Colonic mucosa (tissue), 4 donors: ENCODE measurements at places on chromosomes 2 and 18. TPM values are rescaled to one million over a fixed set of nuclear protein-coding genes. Genes with fewer than 3 reads are reported as not detected.

Gene XPO1
- 152 TPM for total RNA-seq

GRCh38 chr18:79798346-79798998 lies 734 bp downstream of the KCNG2 start:
- no peaks in the 10 kb centered on the region for H3K36me3 ChIP-seq
- DNase-seq: no peak
- H3K4me1 ChIP-seq: peaks cover 5% of the 10 kb centered on the region
- H3K4me3 ChIP-seq: peak overlapping the region; percentile 20
- peaks cover 34% of the 10 kb centered on the region for H3K27me3 ChIP-seq
- H3K27ac ChIP-seq: no peak overlapping the region

DNA sequence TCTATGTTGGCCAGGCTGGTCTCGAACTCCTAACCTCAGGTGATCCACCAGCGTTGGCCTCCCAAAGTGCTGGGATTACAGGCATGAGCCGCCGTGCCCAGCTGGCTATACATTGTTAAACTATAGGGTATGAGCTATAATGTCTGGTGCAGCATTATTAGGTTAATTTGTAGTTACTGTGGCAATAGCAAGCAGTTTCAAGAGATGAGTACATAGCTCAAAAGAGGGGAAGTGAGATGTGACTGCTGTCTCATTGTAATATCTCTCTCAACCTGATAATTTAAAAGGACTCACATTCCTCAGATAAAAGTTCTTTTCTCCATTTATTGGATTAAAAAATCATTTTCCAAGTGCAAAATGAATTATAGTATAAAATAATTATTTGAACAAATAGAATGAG lies 116.4 kb downstream of the INO80D start:
- no peaks in the 10 kb centered on the region for H3K27me3 ChIP-seq
- no peaks in the 10 kb centered on the region for H3K4me1 ChIP-seq
- no peaks in the 10 kb centered on the region for H3K36me3 ChIP-seq
- DNase-seq: no peak

DNA sequence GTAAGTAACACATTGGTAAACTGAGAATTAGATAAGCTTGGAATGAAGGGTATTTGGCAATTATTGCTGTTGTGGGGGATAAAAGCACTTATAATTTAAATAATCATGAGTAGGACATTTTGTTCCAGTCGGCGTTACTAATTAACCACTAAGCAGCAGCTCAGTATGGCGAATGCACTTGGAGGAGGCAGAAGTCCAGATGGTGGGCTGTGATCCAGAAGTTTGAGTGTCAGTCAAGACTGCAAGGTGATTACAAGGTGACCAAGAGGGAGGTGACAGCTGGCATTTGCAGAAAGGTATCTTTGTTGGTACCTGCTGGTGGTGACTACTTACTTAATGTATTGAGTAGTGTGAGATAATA lies 643.6 kb upstream of the FAM98A start:
- no peak overlapping the region for H3K4me3 ChIP-seq
- no peak overlapping the region for H3K27ac ChIP-seq
- DNase-seq: peak; percentile 53
- no peaks in the 10 kb centered on the region for H3K4me1 ChIP-seq
- H3K36me3 ChIP-seq: no peaks in the 10 kb centered on the region

DNA sequence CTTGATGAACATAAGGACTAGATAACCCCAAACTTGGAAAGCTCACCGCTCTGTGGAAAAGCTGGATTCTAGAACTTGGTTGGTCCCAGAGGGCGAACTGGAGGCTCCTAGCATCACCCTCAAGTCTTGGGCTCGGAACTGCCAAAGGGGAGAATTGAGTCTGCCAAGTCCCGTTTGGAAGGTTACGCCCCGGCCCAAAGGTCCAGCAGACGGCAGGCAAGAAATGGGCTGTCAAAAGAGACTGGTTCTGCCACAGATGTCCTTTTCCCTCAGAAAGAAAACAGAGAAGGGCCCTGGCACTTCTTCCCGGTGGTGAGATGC lies 182.2 kb downstream of the ANAPC1 start:
- no peak overlapping the region for H3K4me3 ChIP-seq
- H3K4me1 ChIP-seq: peaks cover 6% of the 10 kb centered on the region
- no peaks in the 10 kb centered on the region for H3K36me3 ChIP-seq

GRCh38 chr18:78776151-78776550 lies 203.5 kb upstream of the SALL3 start:
- H3K27ac ChIP-seq: no peak overlapping the region
- H3K4me1 ChIP-seq: no peaks in the 10 kb centered on the region
- no peak for DNase-seq
- H3K4me3 ChIP-seq: no peak overlapping the region

- H3K27ac ChIP-seq: no peak overlapping the region
- H3K27me3 ChIP-seq: no peaks in the 10 kb centered on the region
- H3K4me1 ChIP-seq: no peaks in the 10 kb centered on the region
- no peak for DNase-seq
- no peak overlapping the region for H3K4me3 ChIP-seq
- peaks cover 8% of the 10 kb centered on the region for H3K36me3 ChIP-seq
These were observed 33.4 kb downstream of the UGP2 start for GRCh38 chr2:63875131-63875527.
